ENCODE measurements at places on chromosomes 11 and 22. TPM values are rescaled to one million over a fixed set of nuclear protein-coding genes. Genes with fewer than 3 reads are reported as not detected.

The TSG101 gene
- total RNA-seq = 45.9 TPM

The GLYATL1 gene
- total RNA-seq = not detected

The AKIP1 gene
- 17.9 TPM for total RNA-seq

The PITPNB gene
- 36.1 TPM for total RNA-seq

GRCh38 chr11:24594401-24594800, 97.5 kb downstream of the LUZP2 start:
- no peak for DNase-seq

- DNase-seq = peak; percentile 65
Measured at GRCh38 chr11:65416841-65417701, 5.5 kb upstream of the NEAT1 start.

DNA sequence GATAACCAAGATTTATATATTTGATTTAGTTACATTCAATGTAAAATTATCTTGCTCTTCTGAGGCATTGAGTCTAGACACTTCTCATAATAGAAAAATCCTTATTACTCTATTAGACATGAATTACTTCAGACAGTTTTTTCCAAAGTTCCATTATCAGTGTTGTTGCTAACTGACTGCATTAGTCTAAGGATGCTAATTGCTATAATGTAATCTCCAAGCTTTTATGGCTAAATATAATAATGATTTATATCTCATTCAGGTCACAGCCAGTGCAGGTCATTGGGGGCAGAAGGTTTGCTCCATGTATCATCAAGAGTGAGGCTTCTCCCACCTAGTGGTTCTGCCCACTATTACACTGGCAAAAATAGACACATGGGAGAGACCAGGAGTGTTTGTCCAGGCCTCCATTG, 377.2 kb upstream of the DDI1 start:
- no peak for DNase-seq

GRCh38 chr11:100978442-100978841, 151.2 kb downstream of the PGR start:
- no peak for DNase-seq

GRCh38 chr11:81602508-81602907, 1131.2 kb downstream of the FAM181B start:
- no peak for DNase-seq

GRCh38 chr11:94776351-94777321, 8.5 kb downstream of the AMOTL1 start:
- DNase-seq = no peak

Data from ovary (tissue), 10 donors.